ENCODE measurements at places on chromosomes 12 and 14. TPM values are rescaled to one million over a fixed set of nuclear protein-coding genes. Genes with fewer than 3 reads are reported as not detected.

Gene MMAB
- 59.2 TPM for total RNA-seq

DNA sequence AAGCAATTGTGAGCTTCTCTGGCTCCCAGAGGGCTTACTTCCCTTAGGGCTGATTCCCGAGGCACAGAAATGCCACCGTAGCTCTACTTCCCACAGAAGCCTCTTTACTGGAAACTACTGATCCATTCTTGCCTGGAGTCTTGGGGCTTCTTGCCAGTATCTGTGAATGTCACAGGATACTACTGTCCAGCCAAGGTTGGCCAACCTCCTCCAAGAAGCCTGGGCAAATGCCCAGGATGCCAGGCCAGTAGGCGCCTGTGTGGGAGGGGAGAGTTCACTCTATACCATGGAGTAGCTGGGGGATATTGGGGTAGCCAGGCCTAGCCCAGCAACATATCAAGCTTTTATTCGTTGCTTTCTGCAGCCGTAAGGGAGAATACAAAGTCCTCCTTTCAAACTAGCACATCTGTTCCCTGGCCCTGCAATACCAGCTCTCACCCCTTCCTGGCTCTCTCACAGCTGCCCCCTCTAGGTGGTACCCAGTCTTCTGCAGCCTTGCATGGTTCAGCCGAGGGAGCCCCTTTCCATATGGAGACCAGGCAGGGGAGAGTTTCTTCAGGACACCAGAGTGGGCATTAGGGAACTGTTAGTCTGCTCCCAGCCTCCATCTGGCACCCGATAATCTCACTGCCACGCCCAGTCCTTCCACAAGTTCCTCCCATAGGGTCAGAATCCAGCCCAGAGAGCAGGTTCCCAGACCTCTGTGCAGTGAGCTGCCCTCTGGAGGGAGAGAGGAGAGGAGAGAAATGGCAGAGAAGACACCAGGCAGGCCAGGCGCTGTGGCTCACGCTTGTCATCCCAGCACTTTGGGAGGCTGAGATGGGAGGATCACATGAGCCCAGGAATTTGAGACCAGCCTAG is 24.3 kb upstream of the PLEK2 start:
- no peak for DNase-seq

- DNase-seq: no peak
Measured at GRCh38 chr14:30560581-30560980, 1.6 kb downstream of the G2E3 start.

GRCh38 chr14:72629534-72629933 is 264.4 kb downstream of the DPF3 start:
- no peak for DNase-seq

Gene KLHL33
- 0.14 TPM for total RNA-seq

Gene SERPINA5
- not detected for total RNA-seq

Gene SMOC1
- 23.6 TPM for total RNA-seq

GRCh38 chr14:89892953-89893352 is 61.6 kb downstream of the EFCAB11 start:
- no peak for DNase-seq

Gene RTN1
- total RNA-seq: 9.8 TPM

GRCh38 chr14:97443412-97443811 is 646.2 kb downstream of the VRK1 start:
- no peak for DNase-seq

Gene KIF26A
- 0.39 TPM for total RNA-seq

DNA sequence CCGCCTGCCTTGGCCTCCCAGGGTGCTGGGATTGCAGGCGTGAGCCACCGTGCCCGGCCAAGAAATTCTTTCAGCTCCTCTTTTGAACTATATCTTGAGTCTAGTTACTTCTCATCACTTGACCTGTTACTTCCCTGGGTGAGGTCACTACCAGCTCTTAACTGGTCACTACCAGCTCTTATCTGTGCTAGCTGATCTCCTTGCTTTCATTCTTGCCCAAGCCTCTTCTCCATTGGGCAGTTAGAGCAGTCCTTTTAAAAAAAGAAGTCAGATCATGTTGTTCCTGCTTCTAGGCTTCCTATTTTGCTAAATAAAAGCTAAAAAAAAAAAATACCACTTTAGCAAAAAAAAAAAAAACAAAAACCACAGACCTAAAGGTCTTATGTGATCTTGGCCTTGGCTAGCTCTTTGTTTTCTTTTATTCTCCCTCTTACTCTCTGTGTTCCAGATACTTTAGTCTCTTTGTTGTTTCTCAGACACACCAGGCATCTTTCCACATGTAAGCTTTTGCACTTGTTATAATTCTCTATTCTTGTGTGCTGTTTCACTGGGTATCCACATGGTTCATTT is 63.5 kb downstream of the RAD51B start:
- no peak for DNase-seq

Gene BATF
- total RNA-seq: not detected

GRCh38 chr14:59313144-59313651 is 124.7 kb downstream of the DAAM1 start:
- DNase-seq: no peak

DNA sequence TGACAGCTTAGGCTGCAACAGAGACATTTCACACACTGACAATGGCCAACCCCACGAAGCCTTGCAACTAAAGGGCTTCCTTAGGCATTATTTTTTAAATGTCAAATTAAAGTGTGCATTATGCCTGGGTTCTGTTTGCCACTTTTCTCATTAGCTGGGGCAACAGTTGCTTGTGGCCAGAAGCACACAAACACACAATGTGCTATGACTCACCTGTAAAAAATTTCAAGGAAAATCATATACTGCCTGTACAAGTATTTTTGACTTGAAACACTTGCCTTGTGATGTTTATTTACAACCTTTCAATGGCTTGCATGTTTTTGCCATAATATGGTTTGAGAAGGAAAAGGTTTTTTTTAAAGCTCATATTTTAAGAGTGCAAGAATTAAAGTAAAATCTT is 1.9 kb downstream of the NTN4 start:
- peak; percentile 53 for DNase-seq

Gene IL31
- not detected for total RNA-seq

DNA sequence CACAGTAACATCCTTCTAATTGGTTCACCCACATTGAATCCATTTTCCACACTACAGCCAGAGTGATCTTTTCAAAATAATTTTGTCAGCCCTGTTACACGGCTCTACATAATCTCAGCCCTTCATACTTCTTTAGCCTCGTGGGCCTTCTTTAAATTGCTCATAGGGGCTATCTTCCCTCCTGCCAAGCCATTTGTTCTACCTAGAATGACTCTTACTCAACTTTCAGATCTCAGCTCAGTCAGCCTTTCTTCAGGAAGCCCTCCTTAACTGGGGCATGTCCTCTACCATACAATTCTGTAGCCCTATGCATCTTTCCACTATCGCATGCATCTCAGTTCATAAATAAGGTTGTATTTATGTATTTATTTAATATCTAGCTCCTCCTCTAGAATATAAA is 39.7 kb downstream of the CEP128 start:
- no peak for DNase-seq

- peak; percentile 54 for DNase-seq
Measured at GRCh38 chr14:66746316-66747006, 238.5 kb downstream of the GPHN start.

- no peak for DNase-seq
Measured at GRCh38 chr12:68675101-68675842, 11.5 kb upstream of the NUP107 start.

DNA sequence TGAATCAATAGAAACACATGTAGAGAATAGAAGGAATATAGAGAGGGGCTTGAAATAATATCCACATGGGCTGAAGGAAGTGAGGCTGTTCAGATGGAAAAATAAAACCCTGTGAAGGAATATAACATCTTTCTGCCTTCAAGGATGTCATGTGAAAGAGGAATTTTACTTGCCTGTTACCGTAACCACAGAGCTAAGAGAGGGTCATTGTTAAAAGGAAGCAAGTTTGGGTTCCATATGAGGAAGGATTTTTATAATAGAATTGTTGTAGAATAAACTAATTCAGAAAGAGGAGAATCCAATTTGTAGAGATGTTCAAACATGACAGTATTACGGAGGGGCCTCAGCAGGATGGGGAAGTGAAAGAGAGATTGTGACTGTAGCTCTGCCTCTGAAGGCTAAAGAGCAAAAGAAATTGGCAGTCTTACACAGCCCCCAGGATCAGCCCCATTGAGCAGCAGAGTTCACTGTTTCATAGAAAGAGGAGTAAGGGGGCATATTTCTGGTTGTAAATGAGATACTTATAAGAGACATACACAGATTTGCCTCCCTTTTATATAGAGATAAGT is 41.8 kb upstream of the PTPRR start:
- DNase-seq: no peak

DNA sequence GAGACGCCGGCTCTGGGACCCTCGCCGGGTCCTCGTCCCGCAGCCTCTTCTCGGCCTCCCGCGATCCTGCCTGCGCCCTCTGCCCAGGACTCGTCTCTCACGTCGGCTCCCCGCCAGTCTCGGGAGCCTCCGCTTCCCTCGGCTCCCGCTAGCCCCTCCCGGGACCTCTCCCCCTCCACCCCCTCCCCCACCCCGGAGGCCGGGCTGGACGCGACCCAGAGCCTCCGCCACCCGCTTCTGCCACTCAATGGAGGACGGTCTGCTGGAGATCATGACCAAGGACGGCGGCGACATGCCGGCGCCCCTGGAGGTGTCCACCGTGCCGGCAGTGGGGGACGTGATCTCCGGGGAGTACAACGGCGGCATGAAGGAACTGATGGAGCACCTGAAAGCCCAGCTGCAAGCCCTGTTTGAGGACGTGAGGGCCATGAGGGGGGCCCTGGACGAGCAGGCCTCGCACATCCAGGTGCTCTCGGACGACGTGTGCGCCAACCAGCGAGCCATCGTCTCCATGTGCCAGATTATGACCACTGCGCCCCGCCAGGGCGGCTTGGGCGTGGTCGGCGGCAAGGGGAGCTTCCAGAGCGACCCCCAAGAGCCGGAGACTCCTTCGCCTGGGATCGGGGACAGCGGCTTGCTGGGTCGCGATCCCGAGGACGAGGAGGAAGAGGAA is 568 bp downstream of the CCDC184 start:
- no peak for DNase-seq

- DNase-seq: no peak
Measured at GRCh38 chr14:44462381-44462780, 44.7 kb downstream of the FSCB start.

Gene ITGA7
- 3.0 TPM for total RNA-seq

Gene DAO
- not detected for total RNA-seq

DNA sequence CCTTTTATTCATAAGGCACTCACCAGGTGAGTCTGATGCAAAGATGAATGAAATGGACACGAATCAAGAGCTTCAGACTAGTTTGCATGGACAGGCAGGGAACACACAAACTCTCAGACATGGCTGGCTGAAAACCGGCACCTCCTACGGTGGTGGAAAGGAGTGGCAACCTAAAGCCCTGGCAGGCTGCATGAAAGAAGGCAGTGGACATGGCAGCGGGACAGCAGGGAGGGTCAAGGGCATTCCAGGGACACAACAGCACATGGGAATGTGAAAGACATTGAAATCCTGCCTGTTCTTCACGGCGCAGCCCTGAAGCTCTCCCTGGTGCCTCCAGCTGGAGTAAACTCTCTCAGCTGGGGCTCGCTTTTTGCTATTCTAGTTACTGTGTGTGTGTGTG is 16.6 kb upstream of the LRTM2 start:
- no peak for DNase-seq

Gene REP15
- total RNA-seq: 0.86 TPM

DNA sequence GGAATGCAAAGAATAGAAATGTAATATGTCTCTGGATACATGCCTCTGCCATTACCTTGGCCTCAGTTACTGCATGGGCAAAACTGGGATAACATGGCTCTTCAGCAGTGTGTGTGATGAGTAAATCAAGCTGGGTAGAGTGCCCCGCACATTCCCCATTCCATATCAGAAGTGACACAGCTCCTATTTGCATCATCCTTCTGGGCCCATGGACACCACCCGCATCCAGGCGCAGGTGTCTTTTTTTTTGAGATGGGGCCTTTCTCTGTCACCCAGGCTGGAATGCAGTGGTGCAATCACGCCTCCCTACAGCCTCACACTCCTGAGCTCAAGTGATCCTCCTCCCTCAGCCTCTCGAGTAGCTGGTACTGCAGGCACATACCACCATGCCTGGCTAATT is 31.6 kb downstream of the KRT76 start:
- DNase-seq: no peak

Gene ACVRL1
- not detected for total RNA-seq

DNA sequence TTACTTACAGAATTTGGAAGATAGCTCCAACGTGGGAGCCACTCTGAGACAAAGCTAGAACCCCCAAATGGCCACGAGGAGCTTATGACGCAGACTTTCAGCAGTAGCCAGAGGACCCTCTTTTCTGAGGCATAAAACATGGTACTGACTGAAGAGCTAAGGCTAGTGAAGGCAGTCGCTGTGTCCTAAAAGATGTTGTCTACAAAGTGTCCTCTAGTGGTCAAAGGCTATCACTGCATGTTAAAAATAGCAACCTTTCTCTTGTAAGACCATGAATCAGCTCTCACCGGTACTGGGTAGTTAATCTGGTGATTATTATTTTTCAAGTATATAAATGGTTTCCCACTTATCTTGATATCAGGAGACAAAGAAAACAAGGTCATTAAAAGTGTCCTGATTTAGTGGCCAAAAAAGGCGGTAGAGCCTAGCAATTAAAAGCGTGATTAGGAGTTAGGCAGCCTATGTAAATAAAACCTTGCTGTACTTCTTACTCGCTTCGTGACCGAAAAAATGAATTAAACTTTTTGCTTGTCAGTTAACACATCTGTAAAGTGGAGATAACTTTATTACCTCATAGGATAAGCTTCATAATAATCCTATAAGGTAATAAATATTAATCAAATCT is 47.0 kb upstream of the LGR5 start:
- peak; percentile 70 for DNase-seq

DNA sequence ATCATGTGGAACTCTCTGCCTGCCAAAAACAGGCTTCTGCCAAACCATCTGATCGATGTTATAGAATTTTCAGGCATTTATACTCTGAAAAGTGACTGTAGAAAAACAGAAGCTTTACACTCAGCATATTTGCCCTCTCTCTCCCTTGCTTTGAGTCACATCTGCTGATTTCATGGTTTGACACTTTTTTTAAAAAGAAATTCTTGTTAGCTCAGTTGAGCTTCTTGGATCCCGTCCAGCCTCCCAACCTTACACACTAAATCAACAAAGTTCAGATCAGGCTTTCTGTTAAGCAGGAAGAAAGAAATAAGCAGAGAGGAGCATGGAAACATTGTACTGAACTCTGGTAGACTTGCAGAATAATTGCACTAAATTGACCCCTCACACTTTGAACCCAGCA is 193.6 kb upstream of the SEL1L start:
- DNase-seq: peak; percentile 45

GRCh38 chr12:94957006-94957405 is 46.5 kb downstream of the NDUFA12 start:
- no peak for DNase-seq

GRCh38 chr12:105944628-105945027 is 194.1 kb downstream of the NUAK1 start:
- DNase-seq: no peak

Gene SLC39A5
- total RNA-seq: not detected

- peak; percentile 27 for DNase-seq
Measured at GRCh38 chr12:119624966-119625365, 31.4 kb downstream of the TMEM233 start.

GRCh38 chr12:68750506-68750905 is 4.5 kb downstream of the SLC35E3 start:
- DNase-seq: no peak

GRCh38 chr12:121590476-121591143 is 9.8 kb upstream of the KDM2B start:
- no peak for DNase-seq

Gene NUAK1
- 2.6 TPM for total RNA-seq

GRCh38 chr12:128266541-128267130 is 334 bp upstream of the TMEM132C start:
- DNase-seq: no peak

Gene CLEC4C
- total RNA-seq: not detected
